ENCODE measurements at places on chromosomes 5 and 9. TPM values are rescaled to one million over a fixed set of nuclear protein-coding genes. Genes with fewer than 3 reads are reported as not detected.

The PLPP7 gene
- total RNA-seq, result not detected

The SOX30 gene
- 0.15 TPM for total RNA-seq

The CFAP90 gene
- not detected for total RNA-seq

The DOCK8 gene
- total RNA-seq, result not detected

DNA sequence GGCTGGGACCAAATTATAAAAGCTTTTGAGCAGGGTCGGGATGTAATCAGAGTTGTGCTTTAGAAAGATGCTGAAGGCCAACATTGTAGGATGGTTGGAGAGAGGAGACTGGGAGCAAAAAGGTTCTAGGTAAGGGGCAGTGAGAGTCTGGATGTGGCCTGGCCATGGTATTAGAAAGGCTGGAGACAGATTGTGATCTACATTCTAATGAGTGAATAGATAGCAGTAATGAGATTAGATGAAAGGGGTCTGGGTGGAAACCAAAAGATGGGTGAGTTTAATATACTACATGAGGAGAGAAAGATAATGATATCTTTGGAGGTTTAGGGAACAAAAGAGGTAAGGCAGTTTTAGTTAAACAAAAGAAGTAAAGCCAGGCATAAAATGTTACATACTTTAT, 88.8 kb upstream of the SH3GL2 start:
- DNase-seq, result no peak

GRCh38 chr5:124876983-124877382, 130.5 kb upstream of the ZNF608 start:
- DNase-seq, result no peak

GRCh38 chr9:10855847-10856246, 243.0 kb upstream of the PTPRD start:
- DNase-seq, result peak; percentile 16

- no peak for DNase-seq
Observed at GRCh38 chr9:82010711-82011110, 22.1 kb downstream of the SPATA31D1 start.

DNA sequence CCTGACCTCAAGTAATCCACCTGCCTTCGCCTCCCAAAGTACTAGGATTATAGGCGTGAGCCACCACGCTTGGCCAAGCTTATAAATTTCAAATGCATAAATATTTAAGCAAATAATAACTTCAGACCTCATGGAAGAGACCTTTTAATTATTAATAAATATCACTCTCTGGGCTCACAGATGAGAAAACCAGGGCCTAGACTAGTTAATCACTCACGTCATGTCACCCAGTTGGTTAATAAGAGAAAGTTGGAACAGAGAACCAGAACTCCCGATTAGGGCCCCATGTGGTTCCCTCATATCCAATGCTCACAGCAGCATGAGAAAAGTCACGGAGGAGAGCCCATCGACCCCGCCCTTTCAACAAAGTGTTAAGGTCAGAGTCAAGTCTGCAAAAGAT, 79.3 kb downstream of the EPB41L4A start:
- DNase-seq, result no peak

- DNase-seq, result no peak
Observed at GRCh38 chr5:17614872-17615605, 4.8 kb downstream of the TAF11L12 start.

DNA sequence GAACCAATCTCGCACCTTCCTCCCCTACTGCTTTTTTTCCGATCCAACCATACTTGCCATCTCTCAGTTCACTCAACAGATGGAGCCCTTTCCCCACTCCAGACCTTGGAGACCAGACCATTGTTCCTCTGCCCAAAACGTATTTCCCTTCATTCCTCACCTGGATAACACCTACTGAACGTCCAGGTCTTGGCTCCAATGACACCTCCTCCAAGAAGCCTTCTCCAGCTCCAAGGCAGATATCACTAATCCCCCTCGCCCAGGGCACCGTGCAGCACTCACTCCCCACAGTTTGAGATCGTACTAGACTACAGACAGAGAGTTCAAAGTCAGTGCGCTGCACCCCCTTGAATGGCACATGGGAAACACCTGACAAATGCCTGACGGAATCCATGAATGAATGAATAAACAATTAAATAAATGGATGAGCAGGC, 47.1 kb upstream of the AKNA start:
- DNase-seq, result peak; percentile 54

DNA sequence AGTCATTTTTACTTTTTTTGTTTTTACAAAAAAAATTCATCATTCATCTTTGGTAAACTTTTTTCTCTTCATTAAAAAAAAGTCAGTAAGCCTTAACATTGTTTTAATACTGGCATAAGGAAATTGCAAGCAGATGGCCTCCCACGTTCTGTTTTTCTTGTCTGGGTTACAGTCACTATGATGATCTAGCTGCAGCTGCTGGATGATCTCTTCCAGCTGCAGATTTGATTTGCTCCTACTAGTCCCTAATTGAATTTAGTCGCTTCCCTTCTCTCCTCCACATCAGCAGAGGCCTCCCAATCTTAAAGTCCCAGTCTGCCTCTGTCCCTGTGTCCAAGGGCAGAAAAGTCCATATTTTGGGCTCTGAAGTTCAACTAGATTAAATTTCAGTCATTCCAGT, 106.8 kb upstream of the PTGER4 start:
- no peak for DNase-seq

DNA sequence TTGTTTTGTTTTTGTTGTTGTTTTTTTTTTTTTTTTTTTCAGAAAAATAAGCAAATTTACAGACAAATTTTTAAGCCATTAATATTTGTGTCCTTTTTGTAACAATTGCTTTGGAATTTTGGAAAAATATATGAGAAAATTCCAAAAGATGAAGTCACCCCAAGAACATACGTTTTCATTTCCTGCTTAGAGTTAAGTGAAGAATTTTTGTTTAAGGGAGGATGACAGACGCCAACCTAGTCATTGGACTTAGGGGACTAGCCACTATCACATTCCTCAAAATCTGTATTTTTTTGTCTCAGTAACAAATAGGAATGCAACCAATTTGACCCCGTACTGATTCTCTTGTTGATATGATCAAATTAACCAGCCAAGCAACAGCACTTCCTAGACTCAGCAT, 433.9 kb upstream of the SLC30A5 start:
- DNase-seq, result no peak

Measured in HT-29 (cell line).